ENCODE measurements at places on chromosomes 1 and 21.

DNA sequence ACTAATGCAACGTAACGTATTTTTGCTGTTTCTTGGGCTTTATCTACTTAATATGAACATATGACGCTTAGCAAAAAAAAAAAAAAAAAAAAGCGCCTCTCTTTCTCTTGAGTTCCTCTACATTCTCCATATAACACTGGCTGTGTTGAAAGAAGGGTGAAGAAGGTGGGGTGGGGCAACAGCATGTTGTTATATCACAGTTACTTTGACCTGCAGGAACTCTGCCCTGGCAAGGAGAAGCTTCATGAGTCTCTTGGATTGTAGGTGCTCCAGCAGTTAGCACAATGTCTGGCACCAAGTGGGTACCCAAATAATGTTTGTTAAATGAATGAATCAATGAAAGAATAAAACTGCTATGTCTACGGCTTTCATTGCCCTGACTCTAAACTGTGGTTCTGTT lies 162.6 kb downstream of the ATG4C start:
- DNase-seq: no peak

GRCh38 chr1:156544592-156545102 lies 27.7 kb downstream of the IQGAP3 start:
- no peak for DNase-seq

- no peak for DNase-seq
These were observed 6.0 kb upstream of the PPIE start for GRCh38 chr1:39732730-39733129.

- no peak for DNase-seq
These were observed 1.8 kb downstream of the ATP2B4 start for GRCh38 chr1:203628201-203629015.

GRCh38 chr1:42965378-42965777 lies 6.7 kb upstream of the SLC2A1 start:
- no peak for DNase-seq

GRCh38 chr1:11301601-11302000 lies 28.6 kb downstream of the UBIAD1 start:
- no peak for DNase-seq

- DNase-seq: no peak
These were observed 12.7 kb upstream of the TRAF3IP3 start for GRCh38 chr1:209743145-209743482.

DNA sequence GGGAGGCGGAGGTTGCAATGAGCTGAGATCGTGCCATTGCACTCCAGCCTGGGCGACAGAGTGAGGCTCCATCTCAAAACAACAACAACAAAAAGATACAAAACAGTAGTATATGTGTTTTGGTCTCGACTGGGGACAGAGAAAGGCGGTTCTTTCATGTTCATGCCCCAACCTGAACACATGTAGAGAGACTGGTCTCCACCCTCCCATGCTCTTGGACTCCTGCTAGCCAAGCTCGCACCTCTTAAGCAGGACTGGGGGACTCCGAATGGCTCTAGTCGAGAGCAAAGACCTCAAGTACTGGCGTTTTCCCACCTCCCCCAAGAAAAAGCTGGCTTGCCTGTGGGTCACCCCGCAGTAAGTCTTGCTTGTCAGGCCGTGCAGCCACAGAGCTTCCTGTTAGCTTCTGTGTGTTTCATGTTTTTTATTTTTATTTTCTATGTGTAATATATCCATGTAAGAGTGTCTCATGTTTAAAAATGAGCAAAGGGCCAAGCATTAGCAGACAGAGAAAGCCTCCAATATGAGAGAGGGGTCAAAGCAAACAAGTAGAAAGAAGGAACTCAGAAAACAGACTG lies 91.6 kb downstream of the SCCPDH start:
- no peak for DNase-seq

GRCh38 chr1:28421744-28422143 lies 52.2 kb downstream of the PHACTR4 start:
- DNase-seq: no peak

DNA sequence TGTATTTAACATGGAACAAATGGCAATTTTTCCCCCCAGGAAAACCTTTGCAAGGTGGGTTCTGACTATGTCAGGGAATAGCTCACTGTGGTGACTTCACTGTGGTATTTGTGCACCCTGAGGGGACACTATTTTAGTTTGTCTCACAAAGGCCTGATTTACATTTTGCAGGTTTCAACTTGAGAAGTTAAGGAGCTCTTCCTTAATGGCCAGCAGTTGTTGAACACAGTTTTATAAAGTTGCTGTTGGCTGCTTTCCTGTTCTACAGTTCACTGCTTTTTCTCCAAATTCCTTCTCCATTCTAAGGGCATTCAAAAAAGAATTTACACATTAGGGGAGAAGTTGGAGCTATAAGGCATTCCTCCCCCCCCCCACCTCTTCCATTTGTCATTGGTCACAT lies 4.6 kb downstream of the LAMC1 start:
- DNase-seq: no peak

GRCh38 chr1:97929874-97930851 lies 9.3 kb upstream of the DPYD start:
- no peak for DNase-seq

GRCh38 chr21:44294391-44295162 lies 5.3 kb upstream of the PFKL start:
- DNase-seq: no peak

GRCh38 chr21:37226041-37226920 lies 40.9 kb downstream of the VPS26C start:
- DNase-seq: no peak

DNA sequence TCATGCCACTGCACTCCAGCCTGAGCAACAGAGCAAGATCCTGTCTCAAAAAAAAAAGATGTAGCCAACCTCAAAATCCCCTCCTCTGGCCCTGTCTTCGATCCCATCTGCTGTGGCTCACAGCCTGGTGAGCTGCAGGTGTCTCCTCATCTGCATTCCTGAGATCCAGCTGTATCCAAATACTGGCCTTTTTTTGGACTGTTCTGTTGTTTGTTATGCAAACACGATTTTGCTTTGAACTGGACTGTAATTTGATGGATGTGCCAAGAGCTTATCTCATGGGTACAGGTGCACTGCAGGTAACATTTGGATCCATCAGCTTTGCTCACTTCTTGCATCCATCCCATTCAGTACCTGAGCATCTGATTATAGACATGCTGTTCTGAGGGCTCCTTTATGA lies 14.1 kb upstream of the FAM43B start:
- DNase-seq: no peak

- no peak for DNase-seq
These were observed 68.4 kb downstream of the KLHDC7A start for GRCh38 chr1:18549106-18549505.

DNA sequence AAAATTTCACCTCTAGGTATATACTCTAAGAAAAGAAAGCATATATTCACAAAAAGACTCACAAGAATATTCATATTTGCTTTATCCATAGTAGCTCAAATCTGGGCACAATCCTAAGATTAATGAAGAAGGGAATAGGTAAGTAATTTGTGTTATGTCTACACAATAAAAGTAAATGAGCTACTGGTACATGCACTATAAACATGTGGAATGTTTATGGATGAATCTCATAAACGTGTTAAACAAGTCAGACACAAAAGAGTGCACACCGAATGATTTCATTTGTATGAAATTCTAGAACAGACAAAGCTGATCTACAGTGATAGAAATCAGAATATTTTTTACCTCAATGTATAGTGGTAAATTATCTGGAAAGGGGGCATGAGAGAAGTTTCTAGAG lies 115.3 kb upstream of the B3GALT2 start:
- no peak for DNase-seq

DNA sequence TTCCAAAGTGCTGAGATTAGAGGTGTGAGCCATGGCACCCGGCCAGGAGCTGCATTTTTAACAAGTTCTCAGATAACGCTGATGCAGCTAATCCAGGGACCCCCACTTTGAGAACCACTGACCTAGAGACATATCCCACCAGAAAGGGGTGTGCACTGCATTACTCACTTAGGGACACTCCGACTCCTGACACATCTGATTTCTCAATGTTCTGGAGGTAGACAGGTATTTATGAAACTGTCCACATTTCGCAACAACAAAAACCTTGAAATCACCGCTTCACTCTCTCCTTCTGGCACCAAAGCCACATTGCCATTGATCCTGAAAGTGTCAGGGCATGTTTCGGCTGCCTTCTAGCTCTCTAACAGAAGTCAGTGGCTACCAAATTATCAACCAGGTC lies 23.2 kb upstream of the CAMTA1 start:
- DNase-seq: no peak

- no peak for DNase-seq
These were observed 76.1 kb upstream of the GADD45A start for GRCh38 chr1:67608661-67609576.

DNA sequence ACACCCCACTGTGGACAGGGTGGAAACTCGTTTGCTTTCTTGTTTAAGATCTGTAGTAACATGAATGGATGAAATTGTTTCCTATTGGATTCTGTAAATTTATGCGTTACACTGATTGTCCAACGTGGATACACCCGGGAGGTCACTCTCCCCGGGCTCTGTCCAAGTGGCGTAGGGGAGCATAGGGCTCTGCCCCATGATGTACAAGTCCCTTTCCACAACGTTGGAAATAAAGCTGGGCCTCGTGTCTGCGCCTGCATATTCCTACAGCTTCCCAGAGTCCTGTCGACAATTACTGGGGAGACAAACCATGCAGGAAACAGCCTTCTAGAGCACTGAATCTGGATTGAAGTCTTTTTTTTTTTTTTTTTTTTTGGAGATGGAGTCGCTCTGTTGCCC lies 1.4 kb downstream of the RCC1 start:
- DNase-seq: no peak

GRCh38 chr1:178796013-178796412 lies 71.0 kb downstream of the RALGPS2 start:
- no peak for DNase-seq

- DNase-seq: peak; percentile 60
These were observed 9.8 kb downstream of the RAP1GAP start for GRCh38 chr1:21659099-21659923.
